ENCODE measurements at places on chromosomes 1 and 21.

DNA sequence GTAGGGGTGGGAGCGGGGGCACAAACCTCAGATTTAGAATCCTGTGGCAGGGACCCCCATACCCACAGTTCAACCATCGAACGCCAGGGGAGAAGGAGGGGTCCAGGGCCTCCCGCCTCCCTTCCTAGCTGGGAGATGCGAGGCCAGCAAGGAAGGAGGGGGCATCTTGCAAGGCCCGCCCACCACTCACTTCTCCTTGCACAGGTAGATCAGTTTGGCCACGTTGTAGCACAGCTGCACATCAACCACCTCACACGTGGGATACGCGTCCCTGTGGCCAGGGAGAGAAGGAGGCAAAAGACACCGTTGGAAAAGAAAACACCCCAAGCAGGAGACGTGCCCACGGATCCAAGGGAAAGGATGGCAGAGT lies 19.6 kb downstream of the TMEM63A start:
- no peak for DNase-seq

- DNase-seq = no peak
Measured at GRCh38 chr1:86441581-86441980, 17.6 kb downstream of the CLCA2 start.

DNA sequence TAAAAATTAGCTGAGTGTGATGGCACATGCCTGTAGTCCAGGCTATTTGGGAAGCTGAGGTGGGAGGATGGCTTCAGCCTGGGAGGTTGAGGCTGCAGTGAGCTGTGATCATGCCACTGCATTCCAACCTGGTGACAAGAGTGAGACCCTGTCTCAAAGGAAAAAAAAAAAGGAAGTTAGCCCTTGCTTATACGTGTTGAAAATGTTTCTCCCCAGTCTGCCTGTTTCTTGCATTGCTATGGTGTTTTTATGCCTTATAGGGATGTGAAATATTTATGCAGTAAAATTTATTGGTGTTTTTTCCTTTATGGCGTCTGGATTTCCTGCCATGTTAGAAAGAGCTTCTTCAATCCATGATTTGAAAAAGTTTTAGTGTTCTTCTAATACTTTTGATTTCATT lies 3.6 kb upstream of the RERE start:
- DNase-seq = no peak

DNA sequence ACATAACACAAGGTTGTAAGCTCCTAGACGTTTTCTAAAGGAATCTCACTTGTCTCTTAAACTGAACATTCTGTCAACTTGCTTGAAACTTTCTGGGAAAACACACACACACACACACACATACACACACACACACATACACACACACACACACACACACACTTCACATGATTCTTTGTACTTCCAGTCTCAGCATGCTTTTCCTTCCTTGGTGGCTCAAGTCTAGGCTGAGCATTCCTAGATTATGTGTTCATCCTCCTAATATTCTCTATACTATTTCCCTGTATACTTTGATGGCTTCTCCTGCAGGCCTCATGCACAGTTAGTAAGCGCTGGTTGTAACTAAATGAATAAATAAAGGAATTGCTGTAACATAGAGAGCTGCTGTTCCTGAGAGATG lies 372.1 kb downstream of the PTPRC start:
- no peak for DNase-seq

- DNase-seq = no peak
Measured at GRCh38 chr1:165063181-165063965, 293.1 kb downstream of the LMX1A start.

DNA sequence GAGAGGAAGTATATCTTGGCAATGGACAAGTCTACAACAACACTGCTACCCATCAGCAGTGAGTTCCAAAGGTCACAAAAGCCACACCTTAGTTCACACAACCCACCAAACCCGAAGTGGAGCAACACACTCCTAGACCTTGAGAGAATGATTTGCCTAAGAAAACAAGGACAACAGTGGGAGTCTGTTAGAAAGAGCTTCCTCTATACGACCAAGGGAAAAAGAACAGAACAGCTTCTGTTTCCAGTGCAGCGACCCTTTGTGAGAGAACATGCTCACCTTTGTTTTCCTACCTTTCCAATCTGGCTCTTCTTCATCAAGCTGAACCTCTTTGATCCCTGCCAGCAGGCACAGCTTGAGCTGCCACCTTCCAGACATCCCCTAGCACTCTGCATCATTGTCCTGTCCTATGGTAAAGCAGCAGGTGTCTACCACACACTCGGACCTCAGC lies 56.7 kb upstream of the PALMD start:
- no peak for DNase-seq

- DNase-seq = no peak
Measured at GRCh38 chr1:68197891-68198290, 34.4 kb downstream of the WLS start.

GRCh38 chr1:170619241-170620028 lies 44.5 kb upstream of the PRRX1 start:
- no peak for DNase-seq

GRCh38 chr1:211323156-211324063 lies 3.2 kb upstream of the TRAF5 start:
- DNase-seq = no peak

DNA sequence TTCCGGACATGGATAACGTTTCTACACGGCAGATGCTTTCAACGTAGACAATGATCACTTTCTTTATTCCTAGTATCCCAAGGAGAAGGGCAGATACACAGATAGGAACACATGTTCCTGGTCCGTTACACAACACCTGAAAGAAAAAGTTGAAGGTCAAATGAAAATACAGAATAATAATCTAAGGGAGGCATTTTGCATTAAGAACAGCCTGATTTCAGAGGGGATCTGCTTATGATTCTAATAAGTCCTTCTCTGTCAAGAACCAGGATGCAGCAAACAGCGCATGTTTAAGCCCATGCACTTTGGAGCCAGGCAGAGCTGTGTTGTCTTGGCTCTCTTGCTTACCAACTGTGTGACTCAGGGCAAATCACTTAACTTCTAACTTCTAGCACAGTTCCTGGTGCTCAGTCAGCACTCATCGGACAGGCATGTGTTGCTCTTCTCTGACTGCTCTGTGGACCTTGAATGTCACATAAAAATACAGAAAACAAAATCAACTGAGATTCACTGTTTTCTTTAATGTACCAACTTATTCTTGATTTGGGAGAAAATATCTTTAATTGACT lies 56.3 kb upstream of the CNN3 start:
- DNase-seq = no peak

DNA sequence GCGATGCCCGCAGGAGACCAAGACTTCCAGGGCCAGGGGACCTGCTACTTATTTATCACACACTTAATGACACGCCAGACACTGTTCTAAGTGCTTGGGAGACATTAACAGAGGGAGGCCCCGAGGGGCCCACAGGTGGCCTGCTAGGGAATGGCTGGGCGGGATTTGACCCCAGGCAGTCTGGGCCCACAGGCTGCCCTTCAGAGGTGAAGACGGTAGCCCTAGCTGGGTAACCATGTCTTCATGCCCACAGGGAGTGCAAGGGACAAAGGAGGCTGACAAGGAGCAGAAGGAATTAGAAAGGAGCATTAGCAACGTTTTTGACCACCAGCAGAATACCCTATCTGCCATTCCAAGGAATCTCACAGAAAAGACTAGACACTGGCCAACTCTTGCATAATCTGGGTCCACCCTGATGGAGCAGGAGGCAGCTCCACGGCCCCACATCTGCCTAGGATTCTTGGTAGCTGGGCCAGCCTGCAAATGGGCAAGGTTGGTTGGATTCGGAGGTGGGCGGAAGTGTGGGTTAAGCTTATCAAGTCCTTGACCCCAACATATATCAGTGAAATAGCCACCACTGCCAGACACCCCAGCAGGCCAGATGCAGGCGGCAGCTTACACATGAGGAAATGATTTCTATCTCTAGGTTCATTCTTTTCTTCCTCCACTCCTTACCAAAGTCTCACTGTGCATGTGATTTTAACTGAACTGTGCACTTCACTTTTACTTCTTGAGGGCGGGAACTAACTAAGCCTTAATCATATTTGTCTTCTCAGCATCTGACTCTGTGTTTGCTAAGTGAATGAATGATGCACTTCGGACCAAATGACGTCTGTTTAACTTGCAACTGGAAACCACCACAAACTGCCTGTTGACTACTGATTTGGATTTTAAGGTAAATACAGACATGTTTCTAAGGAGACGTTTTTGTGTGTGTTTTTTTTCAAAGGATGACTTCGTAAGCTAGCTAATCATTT lies 3.4 kb upstream of the ETS2 start:
- DNase-seq = no peak

DNA sequence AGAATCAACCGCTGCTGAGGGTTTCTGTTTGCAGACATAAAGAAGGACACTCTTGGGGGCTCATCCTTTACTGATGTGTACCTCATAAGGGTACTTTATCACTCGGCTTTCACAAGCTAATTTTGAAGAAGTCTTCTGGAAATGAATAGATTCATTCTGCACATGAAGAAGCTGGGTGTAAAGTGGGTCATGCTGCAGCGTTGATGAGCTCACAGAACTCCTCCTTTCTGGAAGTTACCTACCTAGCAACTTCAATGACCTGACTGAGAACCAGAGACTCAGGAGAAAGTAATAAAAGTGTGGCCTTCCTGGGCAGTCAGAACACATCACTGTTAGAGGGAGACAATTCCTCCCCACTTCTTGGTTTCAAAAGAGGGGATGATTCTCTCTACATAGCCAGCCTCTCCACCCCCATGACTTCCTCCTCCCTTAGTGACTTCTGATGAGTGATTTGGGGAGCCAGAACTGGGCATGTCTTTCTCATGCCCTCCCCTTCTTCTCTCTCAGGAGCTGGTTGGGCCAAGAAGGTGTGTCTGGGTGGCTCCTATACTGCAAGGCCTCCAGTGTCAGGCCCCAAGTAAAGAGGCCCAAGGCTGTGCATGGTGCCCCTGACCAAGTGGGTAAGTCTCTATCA lies 27.0 kb downstream of the PCNX2 start:
- DNase-seq = no peak

DNA sequence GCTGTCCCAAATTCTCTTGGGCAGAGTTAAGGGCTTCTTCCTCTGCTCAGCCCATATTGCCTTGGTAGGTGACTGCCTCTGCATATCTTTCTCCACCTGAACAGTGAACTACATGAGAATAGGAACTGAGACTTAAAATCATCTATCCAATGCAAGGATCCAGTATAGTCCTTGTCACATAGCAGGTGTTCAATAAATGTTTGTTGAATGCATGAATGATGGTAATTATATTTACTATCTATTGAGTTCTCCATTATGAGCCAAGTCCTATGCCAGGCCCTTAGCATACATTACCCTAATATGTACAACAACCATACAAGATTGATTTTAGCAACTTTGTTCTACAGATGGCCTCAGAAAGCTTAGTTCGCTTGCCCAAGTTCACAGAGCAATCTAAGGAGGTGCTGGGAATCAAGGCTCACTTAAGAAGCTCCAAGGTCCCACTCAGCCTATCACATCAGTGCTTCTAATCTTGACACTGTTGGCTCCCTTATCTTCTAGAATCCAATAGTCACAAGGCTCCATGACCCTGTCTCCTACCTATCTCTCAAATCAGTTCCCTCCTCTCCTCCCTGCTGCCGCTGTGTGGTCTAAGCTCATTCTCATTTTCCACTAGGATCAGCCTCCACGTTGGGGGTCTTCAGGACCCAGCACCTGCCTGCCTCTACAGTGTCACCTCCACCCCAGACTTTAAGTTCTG lies 2.2 kb upstream of the CDK18 start:
- no peak for DNase-seq

GRCh38 chr1:89706700-89707012 lies 73.7 kb downstream of the LRRC8C start:
- no peak for DNase-seq

GRCh38 chr21:39555911-39556590 lies 56.7 kb upstream of the B3GALT5 start:
- no peak for DNase-seq

GRCh38 chr1:242674951-242675645 lies 150.6 kb upstream of the PLD5 start:
- no peak for DNase-seq

- no peak for DNase-seq
Measured at GRCh38 chr1:7670334-7671145, 100.6 kb upstream of the VAMP3 start.

GRCh38 chr1:30024411-30025195 lies 698.8 kb downstream of the MATN1 start:
- DNase-seq = no peak

- DNase-seq = no peak
Measured at GRCh38 chr1:169103002-169103401, 3.5 kb upstream of the ATP1B1 start.

GRCh38 chr1:223177681-223178080 lies 34.6 kb upstream of the TLR5 start:
- DNase-seq = no peak

DNA sequence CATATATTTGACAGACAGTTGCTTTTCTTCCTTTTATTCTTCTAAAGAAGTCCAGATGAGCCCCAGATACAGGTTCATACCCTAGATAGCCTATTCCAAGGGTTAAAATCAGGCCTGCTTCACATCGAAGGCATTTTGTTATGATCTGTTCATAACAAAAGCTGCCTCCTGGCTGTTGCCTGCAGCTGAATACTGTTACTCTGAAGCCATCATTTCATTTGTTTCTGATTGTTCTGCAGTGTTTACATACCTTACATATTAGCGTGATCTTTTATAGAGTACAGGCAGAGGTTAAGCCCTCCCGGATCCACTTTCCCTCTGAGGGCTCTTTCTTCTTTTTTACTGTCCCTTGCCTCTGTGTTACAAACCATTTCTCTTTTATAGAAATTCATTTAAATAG lies 219.0 kb upstream of the HOOK1 start:
- DNase-seq = no peak

DNA sequence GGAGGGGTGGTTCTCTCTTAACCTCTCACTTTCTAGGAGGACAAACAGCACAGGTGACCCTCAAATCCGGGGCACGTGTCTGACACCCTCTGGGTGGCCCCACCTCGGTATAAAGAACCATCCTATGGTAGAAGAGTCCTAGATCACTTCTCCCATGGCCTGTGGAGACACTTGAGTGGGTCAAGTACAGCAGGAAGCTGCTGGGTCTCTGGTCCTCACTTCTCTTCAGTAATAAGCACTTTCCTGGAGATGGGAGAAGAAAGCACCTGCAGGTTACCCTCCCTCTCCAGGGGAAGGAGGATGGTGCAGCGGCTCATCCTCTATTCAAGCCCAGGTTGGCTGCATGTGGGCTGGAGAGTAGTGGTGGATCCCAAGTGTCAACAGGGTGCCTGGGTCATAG lies 17.0 kb downstream of the S100A7 start:
- DNase-seq = no peak

- no peak for DNase-seq
Measured at GRCh38 chr21:35512346-35512745, 463.2 kb upstream of the RUNX1 start.

DNA sequence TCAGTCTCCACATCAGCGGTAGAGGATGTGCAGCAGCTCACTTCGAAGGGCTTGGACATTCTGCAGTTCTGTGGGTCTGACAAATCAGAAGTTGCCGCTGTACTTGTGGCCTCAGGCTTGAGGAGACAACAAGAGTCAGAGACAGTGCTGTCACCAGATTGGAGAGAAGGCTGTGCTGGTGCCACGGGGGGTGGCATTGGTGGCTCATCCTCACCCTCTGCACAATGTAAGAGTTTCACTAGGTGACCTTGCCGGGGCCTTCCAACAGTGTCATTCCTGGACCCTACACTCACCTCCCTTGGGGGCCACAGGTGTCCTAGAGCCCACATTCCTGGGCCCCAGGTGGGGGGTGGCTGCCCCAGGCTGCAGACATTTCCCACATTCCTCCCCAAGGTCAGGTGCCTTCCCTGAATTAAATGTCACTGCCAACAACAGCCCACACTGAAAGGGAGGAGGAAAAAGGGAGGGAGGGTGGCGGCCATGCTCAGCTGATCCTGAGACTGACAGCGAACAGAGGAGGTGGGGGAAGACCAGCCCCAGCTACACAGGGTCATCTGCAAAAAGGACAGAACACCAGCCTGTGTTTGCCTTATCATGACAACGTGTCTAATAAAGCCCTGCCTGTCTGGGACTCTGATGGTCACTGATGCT lies 46.4 kb downstream of the TMCC2 start:
- DNase-seq = no peak
